ENCODE measurements at places on chromosomes 1 and 21. TPM values are rescaled to one million over a fixed set of nuclear protein-coding genes. Genes with fewer than 3 reads are reported as not detected.

The NBPF15 gene
- total RNA-seq = 26.8 TPM

The OR2C3 gene
- total RNA-seq = not detected

The GJC2 gene
- total RNA-seq = 0.74 TPM

The RUNX3 gene
- under 0.01 TPM for total RNA-seq

The CFHR2 gene
- not detected for total RNA-seq
